ENCODE measurements at places on chromosomes 16 and 17.

GRCh38 chr16:67672739-67673662 lies 6.4 kb downstream of the C16orf86 start:
- peak; percentile 45 for DNase-seq

DNA sequence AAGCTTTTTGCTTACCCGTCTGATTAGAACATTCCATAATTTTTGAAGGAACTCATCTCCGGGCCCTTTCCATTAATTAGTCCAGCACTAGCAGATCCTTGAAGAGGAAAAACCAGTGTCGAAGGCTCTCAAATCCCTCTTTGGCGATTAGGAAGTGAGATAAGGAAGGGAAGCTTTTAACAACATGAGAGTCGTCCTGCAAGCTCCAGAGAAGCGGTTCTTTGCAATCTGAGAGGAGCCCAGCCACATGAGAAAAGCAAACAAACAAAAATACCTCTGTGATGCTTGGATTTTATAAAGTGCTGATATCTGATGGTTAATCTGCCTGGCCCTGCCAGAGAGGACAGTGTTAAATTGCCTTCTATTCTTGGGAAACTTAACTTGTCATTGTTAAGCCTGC lies 339.8 kb upstream of the SALL1 start:
- no peak for DNase-seq

GRCh38 chr17:57316361-57316760 lies 60.0 kb downstream of the MSI2 start:
- no peak for DNase-seq

DNA sequence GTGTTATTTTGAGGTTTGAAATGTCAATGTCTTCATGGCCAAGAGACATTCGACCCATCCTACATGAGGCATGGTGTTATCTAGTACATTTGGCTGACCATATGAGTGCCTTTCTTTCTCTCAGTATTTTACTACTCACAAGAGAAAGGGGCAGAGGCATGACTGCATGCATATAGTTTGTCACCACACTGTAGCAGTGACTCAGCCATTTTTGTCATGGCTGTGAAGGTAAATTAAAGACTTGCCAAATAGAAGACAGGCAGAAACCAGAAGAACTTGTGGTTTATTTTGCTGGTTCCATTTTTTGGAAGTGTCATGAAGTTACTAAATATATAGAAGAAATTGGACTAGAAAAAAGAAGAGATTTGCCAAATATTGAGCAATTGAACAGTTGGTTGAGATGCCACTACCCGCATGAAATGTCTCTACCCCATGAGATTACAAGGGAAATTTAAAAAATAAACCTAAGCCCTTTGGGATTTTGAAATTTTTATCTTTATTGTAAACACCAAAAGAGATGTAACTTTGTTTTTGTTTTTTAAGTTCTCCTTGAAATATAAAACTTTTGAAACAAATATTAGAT lies 170.3 kb downstream of the CHD9 start:
- DNase-seq: no peak

- DNase-seq: no peak
Observed at GRCh38 chr17:82012261-82012639, 10.4 kb downstream of the CENPX start.

Data from naive thymus-derived CD4-positive, alpha-beta T cell (primary cell).